ENCODE measurements at places on chromosomes 5 and 9. TPM values are rescaled to one million over a fixed set of nuclear protein-coding genes. Genes with fewer than 3 reads are reported as not detected.

HRH2 gene
- not detected for total RNA-seq

LYSMD3 gene
- total RNA-seq: 2.8 TPM

RLN2 gene
- total RNA-seq: not detected

ZNF346 gene
- total RNA-seq: 15.9 TPM

IFNK gene
- not detected for total RNA-seq

MCCC2 gene
- 55.8 TPM for total RNA-seq

DOK3 gene
- 1.9 TPM for total RNA-seq

ROR2 gene
- total RNA-seq: not detected

CFAP157 gene
- total RNA-seq: 0.26 TPM

FLT4 gene
- total RNA-seq: not detected

DNM1 gene
- 83.8 TPM for total RNA-seq

MGAT1 gene
- 102 TPM for total RNA-seq

ADGRD2 gene
- total RNA-seq: not detected

PSD2 gene
- not detected for total RNA-seq

LCN9 gene
- not detected for total RNA-seq

CXXC5 gene
- total RNA-seq: 220 TPM

SELENOP gene
- total RNA-seq: 0.16 TPM

SAPCD2 gene
- total RNA-seq: 217 TPM

FST gene
- not detected for total RNA-seq

GAS1 gene
- total RNA-seq: 0.21 TPM

HEMGN gene
- total RNA-seq: not detected

PTCH1 gene
- total RNA-seq: 6.6 TPM

FAM13B gene
- total RNA-seq: 6.6 TPM

GABRA6 gene
- not detected for total RNA-seq
